ENCODE measurements at places on chromosomes 7 and 10.

- DNase-seq = no peak
Measured at GRCh38 chr10:73997461-73997786, 492 bp upstream of the VCL start.

DNA sequence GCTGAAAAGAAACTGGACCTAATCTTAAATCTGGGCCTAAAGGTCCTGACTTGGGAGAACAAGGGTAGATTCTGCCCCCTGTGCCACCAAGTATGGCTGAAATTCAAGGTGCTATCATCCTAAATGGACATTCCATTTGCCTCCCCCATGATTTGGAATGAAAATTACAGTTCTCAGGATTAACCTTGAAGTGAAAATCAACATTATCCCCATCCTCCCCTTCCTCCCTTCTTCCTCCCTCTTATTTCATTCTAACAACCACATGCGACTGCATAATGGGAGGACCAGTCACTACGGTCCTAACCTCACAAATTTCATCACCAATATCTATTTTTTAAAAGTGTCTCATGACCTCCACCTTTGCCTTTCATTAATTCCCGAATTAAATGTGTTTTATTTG, 62.1 kb downstream of the SEMA3C start:
- no peak for DNase-seq

- DNase-seq = peak; percentile 92
Measured at GRCh38 chr10:3774814-3775695, 10.0 kb downstream of the KLF6 start.

GRCh38 chr10:22831586-22831985, 96.3 kb upstream of the ARMC3 start:
- DNase-seq = peak; percentile 53

DNA sequence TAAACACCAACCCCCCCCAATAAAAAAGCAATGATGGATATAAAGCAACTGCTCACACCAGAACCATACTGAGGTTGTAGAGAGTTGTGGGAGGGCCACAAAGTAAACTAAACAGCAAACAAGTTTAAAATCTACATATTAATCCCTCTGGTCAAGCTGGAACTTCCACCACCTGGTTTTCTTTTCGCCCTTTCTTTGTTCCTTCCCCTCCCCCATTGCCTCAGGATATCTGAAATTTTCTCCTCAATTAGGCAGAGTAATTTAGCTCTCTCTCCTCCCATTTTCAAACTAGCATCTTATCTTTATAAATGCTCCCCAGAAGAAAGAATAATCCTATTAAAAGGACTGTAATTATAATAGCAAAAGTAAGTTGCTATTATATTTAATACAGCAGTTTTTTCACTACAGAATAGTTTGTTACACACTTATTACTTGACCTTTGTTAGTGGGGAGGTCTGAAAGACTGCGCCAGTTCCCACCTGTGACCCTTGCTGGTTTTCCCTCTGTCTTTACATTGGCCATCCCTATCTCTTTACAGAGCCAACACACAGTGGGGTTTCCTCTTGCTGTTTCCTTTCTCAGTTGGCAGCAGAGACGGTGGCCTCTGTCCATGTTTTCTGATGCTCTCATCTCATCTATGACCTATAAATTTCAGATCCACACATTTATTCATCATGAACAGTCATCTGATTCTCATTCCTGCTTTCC, 235.4 kb downstream of the RNLS start:
- no peak for DNase-seq

Data from astrocyte of the spinal cord (primary cell).